ENCODE measurements at places on chromosomes 7 and 10.

DNA sequence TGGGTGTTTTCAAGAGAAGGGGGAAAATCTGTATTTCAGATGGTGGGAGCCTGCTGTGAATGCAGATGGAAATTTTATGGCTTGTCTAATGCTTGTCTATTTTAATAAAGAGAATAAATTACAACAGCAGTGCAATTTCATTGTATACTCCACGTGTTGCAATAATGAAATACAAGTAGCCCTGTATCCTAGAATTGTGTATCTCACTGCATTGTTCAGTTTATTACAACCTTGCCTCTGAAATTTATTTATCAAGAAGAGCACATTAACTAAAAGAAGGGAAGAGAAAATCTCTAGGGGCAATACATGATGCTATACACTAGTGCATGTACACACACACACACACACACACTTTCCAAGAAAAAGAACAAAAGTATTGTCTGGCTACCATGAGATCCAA, 21.8 kb downstream of the ANK3 start:
- DNase-seq, result no peak

DNA sequence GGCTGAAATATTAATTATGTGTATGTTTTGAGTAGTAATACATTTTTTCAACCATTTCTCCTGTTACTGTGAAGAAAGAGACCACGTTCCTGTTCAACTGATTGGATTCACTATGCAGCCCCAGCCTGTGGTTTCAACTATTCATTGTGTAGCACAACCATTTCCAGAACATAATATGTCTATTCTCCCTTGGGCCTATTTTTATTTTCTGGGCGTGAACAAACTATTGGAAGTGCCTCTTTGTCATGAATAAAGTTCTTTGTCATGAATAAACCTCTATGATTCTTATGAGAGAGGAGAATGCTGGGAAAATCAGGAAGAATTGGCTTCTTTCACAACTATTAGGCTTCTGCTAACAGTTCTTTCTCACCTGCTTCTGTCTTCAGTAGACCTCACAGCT, 152.4 kb downstream of the GNAT3 start:
- no peak for DNase-seq

DNA sequence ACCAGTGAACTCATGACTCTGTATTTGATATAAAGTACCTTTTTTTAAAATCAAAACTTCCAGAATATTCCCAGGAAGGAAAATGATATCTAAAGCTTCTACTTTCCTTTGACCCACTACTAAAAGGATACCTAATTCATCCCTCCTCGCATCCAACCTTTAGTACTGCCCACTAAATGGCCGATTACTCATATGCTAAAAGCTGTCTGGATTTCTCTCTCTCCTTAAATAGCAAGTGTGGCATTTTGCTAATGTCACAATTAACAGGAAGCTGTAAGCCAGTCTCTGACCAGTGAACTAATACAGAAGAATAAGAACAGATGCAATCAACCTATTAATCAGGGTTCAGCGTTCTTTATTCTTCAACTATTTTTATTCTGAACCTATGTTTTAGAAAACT, 59.0 kb downstream of the DNAJB9 start:
- DNase-seq, result no peak

DNA sequence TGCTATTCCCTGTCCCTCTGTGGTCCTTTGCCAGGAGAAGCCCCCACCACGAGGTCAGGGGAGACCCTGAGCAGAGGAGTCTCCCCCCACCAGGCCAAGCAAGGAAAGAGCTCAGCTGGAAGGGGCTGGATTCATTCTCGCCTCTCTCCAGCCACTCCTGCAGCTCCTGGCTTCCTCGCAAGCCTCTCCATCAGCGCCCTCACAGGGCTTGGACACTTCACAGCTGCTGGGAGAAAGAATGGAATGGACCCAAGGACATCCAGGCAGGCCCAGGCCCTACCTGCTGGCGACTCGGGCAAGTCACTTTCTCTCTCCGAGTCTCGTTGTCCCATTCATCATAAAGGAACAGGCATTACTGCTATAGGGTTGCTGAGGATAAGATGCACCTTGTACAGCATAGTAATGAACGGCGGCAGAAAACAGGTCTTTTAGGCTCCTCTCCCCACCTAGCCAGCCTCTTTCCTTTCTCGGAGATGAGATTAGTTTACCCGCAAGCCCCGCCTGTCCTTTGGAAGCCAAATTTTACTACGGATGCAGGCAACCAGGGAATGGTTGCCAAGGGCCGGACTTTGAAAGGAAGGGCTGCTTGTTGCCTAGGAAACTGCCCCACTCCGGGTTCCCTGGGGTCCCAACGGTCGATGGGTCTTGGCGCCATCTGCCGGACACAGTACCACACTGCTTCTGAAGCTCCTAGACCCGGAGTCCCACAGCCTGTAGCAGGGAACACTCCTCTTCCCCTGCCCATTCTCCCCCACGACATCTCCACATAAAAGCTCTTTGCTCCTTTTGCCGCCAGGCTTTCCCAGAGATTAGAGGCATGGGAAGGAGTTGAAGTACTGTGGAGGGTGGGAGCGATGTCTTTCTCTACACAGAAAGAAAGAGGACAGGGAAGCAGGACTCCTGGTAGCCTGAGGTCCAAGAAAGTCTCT, 22.3 kb downstream of the IMPDH1 start:
- DNase-seq, result peak; percentile 56

- DNase-seq, result peak; percentile 51
Measured at GRCh38 chr7:7769710-7770627, 51.6 kb upstream of the RPA3 start.

- peak; percentile 78 for DNase-seq
Measured at GRCh38 chr7:95434557-95435421, at the start of gene PON2. Gene PON2, minus strand, starts transcription at chr7:95435028. Its CDS starts 77 bp downstream, at chr7:95434951.

DNA sequence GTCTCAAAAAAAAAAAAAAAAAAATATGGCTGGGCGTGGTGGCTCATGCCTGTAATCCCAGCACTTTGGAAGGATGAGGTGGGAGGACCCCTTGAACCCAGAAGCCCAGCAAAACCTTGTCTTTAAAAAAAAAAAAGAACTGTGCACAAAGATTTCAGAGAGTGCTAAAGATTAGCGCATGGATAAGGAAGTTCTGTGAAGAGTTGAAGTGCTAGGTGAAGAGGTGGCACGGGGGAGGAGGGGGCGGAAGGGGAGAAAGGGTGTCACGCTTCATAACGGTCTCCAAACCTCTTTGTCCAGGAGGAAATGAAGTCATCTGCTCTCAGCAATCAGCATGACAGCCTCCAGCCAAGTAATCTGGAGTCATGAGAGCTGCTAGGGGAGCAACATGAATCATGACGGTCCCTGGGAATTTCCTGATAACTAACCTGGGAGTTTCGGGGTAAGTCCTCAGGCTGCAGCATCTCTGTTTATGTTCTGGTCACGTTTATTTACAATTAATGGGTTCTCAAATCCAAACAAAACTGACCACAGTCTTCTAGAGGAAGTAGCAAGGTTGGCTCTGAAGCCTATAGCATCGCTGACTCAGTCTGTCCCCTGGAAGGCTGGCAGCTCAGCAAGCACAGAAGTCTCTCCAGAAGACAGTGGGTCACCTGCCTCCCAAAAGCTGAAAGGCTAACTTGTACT, 1.9 kb upstream of the PLAU start:
- peak; percentile 93 for DNase-seq

Data from AG10803 (cell line).